Sigmoid colon (tissue), 7 donors: ENCODE measurements at places on chromosomes 7 and 10. TPM values are rescaled to one million over a fixed set of nuclear protein-coding genes. Genes with fewer than 3 reads are reported as not detected.

The WASHC2C gene
- 31.7 TPM for total RNA-seq

The ARL5B gene
- 10.9 TPM for total RNA-seq

The SPOCK2 gene
- total RNA-seq, result 5.8 TPM

The CPA5 gene
- not detected for total RNA-seq

The LANCL2 gene
- total RNA-seq, result 5.9 TPM

The TMEM184A gene
- 0.28 TPM for total RNA-seq

The IDI2 gene
- total RNA-seq, result not detected

The EPHA1 gene
- not detected for total RNA-seq

The CCDC126 gene
- total RNA-seq, result 18.2 TPM

The KAZALD1 gene
- 3.9 TPM for total RNA-seq

The MLXIPL gene
- total RNA-seq, result 2.5 TPM

The CYP26A1 gene
- total RNA-seq, result not detected

The GDF2 gene
- not detected for total RNA-seq

The TSPAN12 gene
- 21.0 TPM for total RNA-seq

The H2BK1 gene
- not detected for total RNA-seq

The PTPRN2 gene
- total RNA-seq, result 7.1 TPM

The INPP5F gene
- total RNA-seq, result 19.3 TPM

The NKX2-3 gene
- 35.2 TPM for total RNA-seq

The CLDN3 gene
- 1.1 TPM for total RNA-seq

The NODAL gene
- total RNA-seq, result not detected

The PRF1 gene
- 1.4 TPM for total RNA-seq

The ANKRD7 gene
- total RNA-seq, result 0.71 TPM

The PDZD7 gene
- 1.4 TPM for total RNA-seq

The CAMK1D gene
- total RNA-seq, result 8.9 TPM

The KLHL7 gene
- total RNA-seq, result 26.9 TPM

The ADRA2A gene
- total RNA-seq, result 4.6 TPM

The TMEM176B gene
- 52.3 TPM for total RNA-seq

The MRLN gene
- total RNA-seq, result not detected

The WIPF3 gene
- total RNA-seq, result 0.66 TPM

The AGAP5 gene
- 5.9 TPM for total RNA-seq

The PPP1R3A gene
- total RNA-seq, result not detected

The FFAR4 gene
- 0.36 TPM for total RNA-seq

The MOGAT3 gene
- not detected for total RNA-seq

The SPAM1 gene
- not detected for total RNA-seq

The PVRIG gene
- total RNA-seq, result 0.36 TPM

The ALOX5 gene
- total RNA-seq, result 25.3 TPM

The PIP gene
- total RNA-seq, result not detected

The C7orf25 gene
- 11.1 TPM for total RNA-seq

The PRPS1L1 gene
- not detected for total RNA-seq

The CALCR gene
- total RNA-seq, result not detected

The BHLHA15 gene
- not detected for total RNA-seq

The WNT8B gene
- total RNA-seq, result not detected

The SKIDA1 gene
- total RNA-seq, result 4.2 TPM

The MSMB gene
- not detected for total RNA-seq

The LIPK gene
- not detected for total RNA-seq

The NAT16 gene
- not detected for total RNA-seq

The POLR1F gene
- total RNA-seq, result 15.6 TPM

The MSS51 gene
- 2.8 TPM for total RNA-seq

The GIMAP4 gene
- total RNA-seq, result 21.4 TPM

The FAM149B1 gene
- total RNA-seq, result 22.7 TPM
